ENCODE measurements at places on chromosomes 16 and 17.

GRCh38 chr16:87959391-87959990 lies 8.3 kb downstream of the BANP start:
- no peak for DNase-seq

DNA sequence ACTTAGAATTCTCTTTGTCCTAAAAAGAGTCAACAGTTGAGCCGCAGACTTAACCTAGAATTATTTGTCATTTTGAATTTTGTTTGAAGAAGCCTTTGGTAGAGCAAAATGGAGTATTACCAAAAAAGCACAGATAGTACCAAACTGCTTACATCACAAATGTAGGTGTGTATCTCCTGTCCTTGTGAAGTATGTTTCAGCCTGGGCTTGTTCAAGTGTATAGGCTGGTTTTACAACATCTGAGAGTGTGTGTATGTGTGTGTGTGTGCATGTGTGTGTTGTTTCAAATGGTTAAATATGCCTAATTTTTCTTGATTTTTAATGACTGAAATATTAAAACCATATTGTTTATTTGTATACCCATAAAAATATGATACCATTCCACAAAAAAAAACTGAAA lies 188.7 kb upstream of the AXIN2 start:
- DNase-seq, result no peak

GRCh38 chr17:60077226-60077625 lies 1.5 kb downstream of the HEATR6 start:
- DNase-seq, result no peak

- DNase-seq, result no peak
These were observed 58.0 kb upstream of the HNF1B start for GRCh38 chr17:37802712-37803416.

DNA sequence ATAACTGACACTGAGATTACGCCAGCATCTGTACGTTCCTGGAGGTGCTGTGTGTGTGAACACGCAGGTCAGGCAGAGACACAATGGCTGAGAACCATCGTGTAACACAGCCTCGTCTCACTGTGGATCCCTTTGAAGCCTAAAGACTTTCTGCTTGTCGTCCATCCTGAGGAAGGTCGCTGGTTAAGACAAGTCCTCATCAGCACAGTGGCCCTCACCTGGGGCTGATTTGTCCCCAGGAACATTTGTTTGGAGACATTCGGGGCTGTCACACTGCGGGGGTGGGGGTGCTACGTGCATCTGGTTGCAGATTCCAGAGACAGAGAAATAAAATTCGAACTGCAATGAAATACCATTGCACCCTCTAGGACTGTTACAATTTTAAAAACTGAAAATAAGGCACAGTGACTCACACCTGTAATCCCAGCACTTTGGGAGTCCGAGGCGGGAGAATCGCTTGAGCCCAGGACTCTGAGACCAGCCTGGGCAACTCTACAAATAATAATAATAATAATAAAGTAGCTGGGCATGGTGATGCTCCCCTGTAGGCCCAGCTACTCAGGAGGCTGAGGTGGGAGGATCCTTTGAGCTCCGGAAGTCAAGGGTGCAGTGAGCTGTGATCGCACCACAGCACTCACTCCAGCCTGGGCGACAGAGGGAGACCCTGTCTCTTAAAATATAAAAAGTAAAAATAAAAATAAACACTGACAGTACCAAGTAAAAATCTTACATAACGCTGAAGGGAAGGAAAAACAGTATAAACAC lies 112.0 kb upstream of the METRNL start:
- DNase-seq, result no peak

GRCh38 chr16:31082368-31083045 lies 6.2 kb downstream of the PRSS53 start:
- no peak for DNase-seq

DNA sequence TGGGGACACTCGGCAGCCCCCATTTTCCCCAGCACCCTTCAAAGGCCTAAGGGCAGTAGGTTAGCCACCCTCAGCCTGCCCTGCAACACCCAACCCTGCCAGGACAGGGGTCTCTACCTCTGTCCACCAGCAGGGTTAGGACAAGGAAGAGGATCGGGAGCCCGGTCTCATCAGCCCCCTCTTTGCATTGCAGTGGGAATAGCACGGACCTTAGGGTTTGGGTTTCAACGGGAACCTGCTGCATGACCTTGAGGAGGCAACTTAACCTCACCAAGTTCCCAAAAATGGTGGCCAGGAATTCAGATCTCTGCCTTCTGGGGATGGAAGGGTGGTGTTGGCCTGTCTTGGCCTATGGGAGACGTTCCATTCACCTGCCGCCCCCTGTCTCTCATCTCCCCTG lies 20.2 kb upstream of the SPPL2C start:
- no peak for DNase-seq

DNA sequence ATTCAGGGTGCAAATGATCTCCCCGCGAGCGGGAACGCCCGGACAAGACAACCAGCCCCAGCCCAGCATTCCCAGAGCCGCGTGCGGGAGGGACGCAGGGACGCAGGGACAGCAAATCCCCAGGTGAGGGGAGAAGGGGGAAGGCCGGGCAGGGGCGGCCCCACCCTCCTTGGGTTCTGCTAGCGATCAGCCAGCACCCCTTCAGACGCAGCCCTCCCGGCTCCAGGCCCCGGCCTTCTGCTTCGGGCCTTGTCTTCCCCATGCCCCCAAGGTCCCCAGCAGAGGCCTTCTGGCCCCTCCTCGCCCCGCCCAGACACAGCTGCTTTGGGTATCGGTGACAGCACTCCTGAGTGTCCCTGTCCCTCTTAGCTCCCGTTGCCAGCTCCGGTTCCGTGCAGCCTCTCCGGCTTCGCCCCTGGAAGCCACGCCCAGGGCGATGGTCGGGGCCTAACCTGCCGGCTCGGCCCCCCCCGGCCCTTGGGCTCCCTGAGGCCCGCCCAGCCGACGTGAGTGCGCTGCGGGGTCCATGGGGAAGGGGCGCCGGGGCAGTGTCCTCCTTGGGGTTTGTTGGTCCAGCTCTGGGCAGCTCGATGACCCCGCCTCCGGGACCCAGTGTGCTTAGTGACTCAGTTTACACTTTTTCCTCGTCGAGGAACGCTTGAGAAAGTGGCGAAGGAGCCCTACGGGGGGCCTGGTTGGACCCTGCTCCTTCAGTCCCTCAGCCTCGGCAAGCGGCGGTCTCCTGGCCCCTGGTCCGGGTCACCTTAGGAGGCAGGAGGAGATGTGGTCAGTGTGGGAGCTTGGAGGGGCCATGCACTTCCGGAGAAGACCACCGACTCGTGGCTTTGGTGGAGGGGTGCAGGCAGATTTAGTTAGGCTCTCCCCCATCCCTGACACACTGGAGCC lies 50.5 kb upstream of the AMZ2 start:
- no peak for DNase-seq

DNA sequence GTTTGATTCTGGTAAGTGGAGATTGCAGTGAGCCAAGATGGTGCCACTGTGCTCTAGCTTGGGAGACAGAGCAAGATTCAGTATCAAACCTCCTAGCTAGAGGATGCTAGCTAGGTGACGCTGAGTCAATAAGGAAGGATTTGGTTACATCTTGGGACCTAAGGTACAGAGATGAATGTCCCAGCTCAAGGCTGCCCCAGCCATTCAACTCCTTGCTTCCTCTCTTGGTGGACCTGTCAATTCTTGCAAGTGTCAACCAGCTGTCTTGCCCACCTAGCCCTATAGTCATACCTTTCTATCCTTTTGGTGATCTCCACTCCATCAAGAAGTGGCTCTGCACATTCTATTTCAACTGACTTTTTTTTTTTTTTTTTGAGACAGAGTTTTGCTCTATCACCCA lies 1.4 kb upstream of the MILR1 start:
- DNase-seq, result no peak

GRCh38 chr16:50442221-50442620 lies 73.4 kb upstream of the BRD7 start:
- no peak for DNase-seq

DNA sequence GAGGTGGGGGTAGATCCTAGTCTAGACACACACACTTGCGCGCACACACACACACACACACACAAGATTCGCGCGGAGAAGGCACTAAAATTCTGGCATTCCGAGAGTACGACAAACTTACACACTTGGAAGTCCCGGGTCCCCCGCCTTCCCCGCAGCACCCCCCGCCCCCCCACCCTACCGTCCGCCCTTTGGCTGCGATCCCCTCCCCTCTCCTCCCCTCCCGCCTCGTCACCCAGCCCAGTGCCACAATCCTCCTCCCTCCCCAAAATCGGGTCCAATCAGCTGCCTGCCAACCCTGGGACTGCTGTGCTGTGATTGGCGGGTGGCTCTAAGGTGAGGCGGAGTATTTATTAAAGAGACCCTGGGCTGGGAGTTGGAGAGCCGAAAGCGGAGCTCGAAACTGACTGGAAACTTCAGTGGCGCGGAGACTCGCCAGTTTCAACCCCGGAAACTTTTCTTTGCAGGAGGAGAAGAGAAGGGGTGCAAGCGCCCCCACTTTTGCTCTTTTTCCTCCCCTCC lies at the start of gene SOX9:
Gene SOX9, plus strand, starts transcription at position 379 of the 522 bp plus-strand sequence. CDS start 372 bp downstream, outside the sequence.
- DNase-seq, result no peak

DNA sequence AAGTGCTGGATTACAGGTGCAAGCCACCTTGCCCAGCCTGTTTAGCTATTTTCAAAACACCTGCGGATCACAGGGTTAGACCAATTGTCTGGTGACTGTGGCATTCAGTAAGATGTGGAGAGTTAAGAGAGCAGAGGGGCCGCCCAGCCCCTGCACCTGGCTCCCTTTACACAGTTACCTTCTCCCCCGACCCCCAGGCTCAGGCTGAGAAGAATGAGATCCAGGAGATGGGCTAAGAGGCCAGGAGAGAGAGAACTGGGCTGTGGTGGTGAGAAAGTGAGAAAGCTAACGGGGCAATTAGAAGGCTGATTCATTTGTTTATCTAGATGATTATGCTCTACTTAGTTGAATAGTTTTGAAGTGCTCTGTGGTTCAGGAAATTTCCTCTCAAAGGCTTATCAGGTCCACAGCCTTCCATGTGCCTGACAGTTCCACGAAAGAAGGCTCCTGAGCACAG lies 67.8 kb upstream of the AXIN2 start:
- DNase-seq, result no peak

DNA sequence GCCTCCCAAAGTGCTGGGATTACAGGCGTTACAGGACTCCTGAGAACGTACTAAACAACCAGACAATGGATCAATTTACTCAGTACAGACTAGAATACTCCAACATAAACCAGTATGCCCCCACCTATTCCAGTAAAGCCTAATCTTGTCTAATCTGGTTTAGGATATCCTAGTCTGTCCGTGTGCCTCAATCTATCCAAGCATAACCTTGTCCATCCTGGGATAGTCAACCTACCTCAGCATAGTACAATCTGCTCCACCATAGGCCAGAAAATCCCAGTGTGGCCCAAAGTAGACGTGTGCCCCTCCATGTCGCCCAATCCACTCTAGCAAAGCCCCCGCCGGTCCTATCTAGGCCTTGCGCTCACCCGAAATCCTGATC lies 625 bp downstream of the DVL2 start:
- DNase-seq, result no peak

GRCh38 chr17:3710951-3711383 lies 12.7 kb upstream of the HASPIN start:
- DNase-seq, result no peak

GRCh38 chr16:70470927-70471341 lies 16.5 kb downstream of the FCSK start:
- no peak for DNase-seq

- no peak for DNase-seq
These were observed 21.2 kb downstream of the ATP6V0D1 start for GRCh38 chr16:67459861-67460150.

DNA sequence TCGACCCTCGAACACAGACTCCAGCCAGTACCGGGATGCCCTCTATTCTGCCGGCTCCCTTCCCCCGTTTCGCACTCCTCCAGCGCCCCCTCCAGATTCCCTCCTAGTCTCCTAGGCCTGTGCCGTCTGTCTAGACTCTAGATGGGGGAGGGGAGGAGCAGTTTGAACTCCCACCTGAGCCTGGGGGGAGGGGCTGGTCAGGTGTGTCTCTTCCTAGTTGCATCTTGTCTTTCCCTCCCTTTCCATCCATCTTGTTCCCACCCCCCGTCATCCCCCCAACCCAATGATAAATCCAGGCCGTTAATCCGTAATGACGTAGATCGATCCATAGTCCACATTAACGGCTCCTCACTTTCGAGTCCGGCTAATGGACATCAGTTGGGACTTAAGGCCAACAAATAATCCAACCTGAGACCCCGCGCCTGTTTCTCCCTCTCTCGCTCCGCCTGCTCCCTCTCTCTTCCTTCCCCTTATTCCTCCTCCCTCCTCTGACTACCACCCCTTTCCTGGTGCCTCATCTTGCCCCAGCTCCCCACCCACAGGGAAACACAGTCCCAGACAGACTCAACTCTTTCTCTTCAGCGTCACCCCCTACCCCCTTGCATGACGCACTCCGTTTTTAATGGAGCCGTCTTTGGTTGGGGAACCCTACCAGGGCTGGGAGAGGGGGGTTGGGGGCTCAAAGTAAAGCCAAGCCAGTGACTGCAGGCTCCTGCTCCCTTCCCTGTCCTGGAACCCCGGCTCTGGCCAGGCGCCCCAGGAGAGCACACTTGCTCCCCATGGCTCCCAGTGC lies 3.4 kb upstream of the HOXB5 start:
- DNase-seq, result no peak

- DNase-seq, result no peak
These were observed 8.1 kb upstream of the ITGAE start for GRCh38 chr17:3809135-3809534.

DNA sequence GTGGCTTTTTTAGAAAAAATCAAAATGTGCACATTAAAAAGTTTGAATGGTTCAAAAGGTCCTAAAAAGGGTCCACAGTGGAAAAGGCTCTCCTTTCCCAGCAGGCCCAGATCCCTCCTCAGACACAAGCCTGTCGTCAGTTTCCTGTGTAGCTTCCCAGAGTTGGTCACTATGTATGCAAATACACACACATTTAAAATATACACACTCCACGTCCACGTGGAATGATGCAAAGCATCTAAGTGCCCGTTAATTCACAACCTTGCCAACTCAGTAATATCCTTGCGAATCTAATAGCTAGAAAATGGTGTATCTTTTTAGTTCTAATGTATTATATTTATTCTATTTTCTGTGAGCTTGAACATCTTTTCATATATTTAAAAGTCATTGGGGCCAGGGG lies 17.7 kb downstream of the NLRC5 start:
- DNase-seq, result no peak

GRCh38 chr17:76491271-76492122 lies 9.7 kb downstream of the RHBDF2 start:
- no peak for DNase-seq

- no peak for DNase-seq
These were observed 36.1 kb upstream of the PHB1 start for GRCh38 chr17:49450735-49451134.

GRCh38 chr17:51153210-51154072 lies at the start of gene NME1:
TSS of gene NME1 (plus strand) at chr17:51153559. CDS start at chr17:51155655, 2,096 bp downstream.
- DNase-seq, result peak; percentile 83

- no peak for DNase-seq
These were observed 41.2 kb upstream of the ARL6IP1 start for GRCh38 chr16:18842565-18842964.

All from omental fat pad (tissue), 4 donors.